T-cell (primary cell): ENCODE measurements at places on chromosomes 5 and 9. TPM values are rescaled to one million over a fixed set of nuclear protein-coding genes. Genes with fewer than 3 reads are reported as not detected.

The CSNK1G3 gene
- 73.5 TPM for total RNA-seq

The SLC1A3 gene
- total RNA-seq, result not detected

The ALDH1A1 gene
- 1.2 TPM for total RNA-seq

The ABL1 gene
- 37.7 TPM for total RNA-seq
